ENCODE measurements at places on chromosomes 2 and 18.

DNA sequence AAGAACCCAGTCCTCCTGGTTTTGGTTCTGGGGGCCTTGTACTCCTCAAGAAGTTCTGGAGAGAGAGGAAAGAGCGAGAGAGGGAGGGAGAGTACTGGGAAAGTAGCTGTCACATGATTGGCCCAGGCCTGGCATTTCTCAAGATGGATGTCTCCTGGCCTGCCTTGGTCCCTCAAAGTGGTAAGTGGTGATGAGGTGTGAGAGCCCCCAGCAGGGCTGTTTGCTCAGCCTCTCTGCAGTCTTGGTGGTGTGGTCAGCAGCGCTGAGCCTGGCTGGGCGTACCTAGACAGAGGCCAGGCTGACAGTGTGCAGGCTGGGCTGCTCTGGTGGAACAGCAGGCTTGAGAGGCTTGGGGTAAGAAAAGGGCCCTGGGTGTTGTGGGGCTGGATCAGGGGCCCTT, 2.5 kb downstream of the SPEG start:
- no peak for DNase-seq

DNA sequence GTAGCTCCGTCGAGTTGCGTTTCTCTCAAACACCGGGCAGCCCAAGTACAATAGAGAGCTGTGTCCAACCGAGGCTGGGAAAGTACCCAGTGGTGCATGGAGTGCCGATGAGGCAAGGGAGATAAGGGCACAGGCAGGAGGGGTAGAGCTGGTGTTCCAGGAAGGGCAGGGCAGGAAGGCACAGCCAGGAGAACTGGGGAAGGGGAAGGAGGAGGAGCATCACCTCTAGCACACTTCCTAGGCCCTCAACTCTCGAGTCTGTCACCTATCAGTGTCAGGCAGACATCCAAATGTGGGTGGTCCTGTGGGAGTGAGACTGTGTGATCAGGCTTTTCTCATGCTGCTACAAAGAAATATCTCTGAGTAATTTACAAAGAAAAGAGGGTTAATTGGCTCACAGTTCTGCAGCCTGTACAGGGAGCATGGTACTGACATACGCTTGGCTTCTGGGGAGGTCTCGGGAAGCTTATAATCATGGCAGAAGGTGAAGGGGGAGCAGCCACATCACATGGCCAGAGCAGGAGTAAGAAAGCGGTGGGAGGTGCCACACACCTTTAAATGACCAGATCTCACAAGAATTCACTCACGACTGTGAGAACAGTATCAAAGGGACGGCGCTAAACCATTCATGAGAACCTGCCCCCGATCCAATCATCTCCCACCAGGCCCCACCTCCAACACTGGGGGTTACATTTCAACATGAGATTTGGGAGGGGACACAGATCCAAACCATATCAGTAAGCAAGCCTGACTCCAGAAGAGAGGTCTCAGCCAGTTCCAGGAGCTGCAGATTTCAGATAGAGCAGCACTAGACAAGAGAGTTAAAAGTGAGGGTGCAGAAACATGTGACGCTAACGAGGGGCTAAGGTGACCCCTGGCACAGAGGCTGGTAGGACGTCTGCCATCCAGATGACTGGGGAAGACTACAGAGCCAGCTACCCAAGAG, 75.7 kb downstream of the MBOAT2 start:
- DNase-seq = no peak

DNA sequence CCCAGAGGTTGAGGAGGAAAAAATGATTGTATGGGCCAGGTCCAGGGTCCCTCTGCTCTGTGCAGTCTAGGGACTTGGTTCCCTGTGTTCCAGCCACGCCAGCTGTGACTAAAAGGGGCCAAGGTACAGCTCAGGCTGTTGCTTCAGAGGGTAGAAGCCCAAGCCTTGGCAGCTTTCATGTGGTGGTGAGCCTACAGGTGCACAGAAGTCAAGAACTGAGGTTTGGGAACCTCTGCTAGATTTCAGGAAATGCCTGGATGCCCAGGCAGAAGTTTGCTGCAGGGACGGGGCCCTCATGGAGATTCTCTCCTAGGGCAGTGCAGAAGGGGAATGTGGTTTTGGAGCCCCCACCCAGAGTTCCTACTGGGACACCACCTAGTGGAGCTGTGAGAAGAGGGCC, 10.6 kb upstream of the MBP start:
- DNase-seq = no peak

DNA sequence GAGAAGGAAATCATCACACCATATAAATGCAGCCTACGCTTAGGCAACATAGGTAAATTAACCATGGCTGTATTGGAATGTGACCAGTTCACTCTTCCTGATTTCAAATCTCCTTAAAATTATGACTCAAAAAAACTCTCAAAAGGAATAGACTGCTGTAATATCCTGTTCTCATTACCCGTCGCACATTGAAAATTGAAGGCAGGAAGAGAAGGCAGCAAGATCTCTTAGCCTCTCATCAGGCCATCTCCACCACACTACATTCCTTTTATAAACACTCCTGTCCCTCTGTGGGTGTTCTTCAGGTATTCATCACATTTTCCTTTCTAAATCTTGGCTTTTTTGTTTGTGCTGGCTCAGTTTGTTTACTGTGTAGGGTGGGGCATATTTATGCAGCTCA, 83.2 kb downstream of the PPP1R1C start:
- DNase-seq = no peak

GRCh38 chr18:67875060-67875459, 358.5 kb upstream of the DSEL start:
- no peak for DNase-seq

DNA sequence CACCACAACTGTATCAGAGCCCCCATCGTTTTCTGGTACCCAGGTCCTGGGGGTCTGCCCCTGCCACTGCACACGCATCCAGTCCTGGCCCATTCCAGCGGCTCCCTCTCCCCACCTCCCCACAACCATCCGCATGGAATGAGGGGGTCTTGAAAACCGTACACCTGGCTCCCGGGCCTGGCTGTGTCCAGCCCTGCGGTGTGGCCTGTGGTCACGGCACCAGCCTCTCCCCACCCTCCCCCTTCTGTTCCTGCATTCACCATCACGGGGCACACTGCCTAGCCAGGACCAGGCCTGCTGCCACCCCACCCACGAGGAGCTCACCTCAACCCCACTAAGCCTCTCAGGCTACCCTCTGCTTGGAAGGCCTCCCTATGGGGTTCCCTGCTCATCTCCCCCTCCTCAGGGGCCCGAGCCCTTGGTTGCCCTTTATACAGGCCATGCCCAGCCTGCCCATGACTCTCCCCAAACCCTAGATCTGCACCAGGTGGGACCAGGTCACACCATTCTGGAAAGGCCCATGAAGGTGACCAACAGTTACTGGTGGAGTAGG, 11.4 kb downstream of the GPR35 start:
- no peak for DNase-seq

GRCh38 chr2:10357193-10358169, 54.8 kb downstream of the HPCAL1 start:
- no peak for DNase-seq

- DNase-seq = no peak
Measured at GRCh38 chr2:195356026-195356425, 301.0 kb upstream of the SLC39A10 start.
